ENCODE measurements at places on chromosomes 11 and 22. TPM values are rescaled to one million over a fixed set of nuclear protein-coding genes. Genes with fewer than 3 reads are reported as not detected.

MPPED2 gene
- 18.8 TPM for total RNA-seq

BAIAP2L2 gene
- total RNA-seq, result 2.5 TPM

CASP5 gene
- not detected for total RNA-seq

DUSP8 gene
- 7.6 TPM for total RNA-seq

FKBP2 gene
- total RNA-seq, result 53.0 TPM

- peak overlapping the region; percentile 60 for H3K27ac ChIP-seq
- DNase-seq, result no peak
- peaks cover 13% of the 10 kb centered on the region for H3K4me1 ChIP-seq
- H3K27me3 ChIP-seq, result no peaks in the 10 kb centered on the region
Measured at GRCh38 chr11:45332276-45332934, 46.3 kb upstream of the SYT13 start.

- H3K27me3 ChIP-seq, result no peaks in the 10 kb centered on the region
- no peaks in the 10 kb centered on the region for H3K4me1 ChIP-seq
- no peaks in the 10 kb centered on the region for H3K36me3 ChIP-seq
- H3K27ac ChIP-seq, result no peak overlapping the region
- no peak for DNase-seq
Measured at GRCh38 chr11:82105331-82105998, 628.2 kb downstream of the FAM181B start.

DNA sequence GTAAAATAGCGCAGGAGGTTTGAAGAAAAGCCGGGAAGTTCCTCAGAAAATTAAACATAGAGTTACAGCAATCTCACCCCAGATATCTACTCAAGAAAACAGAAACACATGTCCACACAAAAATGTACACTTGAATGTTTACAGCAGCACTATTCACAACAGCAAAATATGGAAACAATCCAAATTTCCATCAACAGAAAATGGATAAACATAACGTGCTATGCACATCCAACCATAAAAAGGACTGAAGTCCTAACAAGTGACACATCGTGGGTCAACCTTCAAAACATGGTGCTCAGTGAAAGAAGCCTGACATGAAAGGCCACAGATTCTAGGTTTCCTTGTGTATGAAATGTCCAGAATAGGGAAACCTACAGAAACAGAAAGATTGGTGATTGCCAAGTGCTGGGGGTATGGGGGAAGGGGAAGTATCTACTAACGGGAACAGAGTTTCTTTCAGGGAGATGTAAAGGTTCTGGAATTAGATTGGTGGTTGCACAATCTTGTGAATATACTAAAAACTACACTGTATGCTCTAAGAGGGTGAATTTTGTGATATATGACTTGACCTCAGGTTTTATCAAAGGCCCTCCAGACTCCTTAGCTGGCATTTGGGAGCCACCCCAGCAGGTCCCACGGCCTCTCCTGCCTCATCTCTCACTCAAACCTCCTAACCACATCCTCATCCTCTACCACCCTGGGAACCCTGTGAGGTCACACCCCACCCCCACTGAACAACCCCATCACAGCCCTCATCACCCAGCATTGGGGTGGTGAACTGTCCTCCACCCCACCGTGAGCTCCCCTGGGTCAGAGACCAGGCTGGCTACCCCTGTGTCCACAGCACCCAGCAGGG, 69.2 kb upstream of the PRR5 start:
- H3K27ac ChIP-seq, result no peak overlapping the region
- no peak for DNase-seq
- H3K4me1 ChIP-seq, result no peaks in the 10 kb centered on the region
- no peak overlapping the region for H3K4me3 ChIP-seq
- no peaks in the 10 kb centered on the region for H3K36me3 ChIP-seq

GRCh38 chr11:57977709-57978108, 46.0 kb upstream of the OR9Q1 start:
- peaks cover 9% of the 10 kb centered on the region for H3K4me1 ChIP-seq
- no peaks in the 10 kb centered on the region for H3K36me3 ChIP-seq
- DNase-seq, result no peak
- H3K27me3 ChIP-seq, result no peaks in the 10 kb centered on the region
- no peak overlapping the region for H3K27ac ChIP-seq

- H3K4me3 ChIP-seq, result no peak overlapping the region
- no peaks in the 10 kb centered on the region for H3K4me1 ChIP-seq
- no peaks in the 10 kb centered on the region for H3K36me3 ChIP-seq
- no peak for DNase-seq
Measured at GRCh38 chr11:120853435-120853834, 170.5 kb upstream of the TBCEL start.

DNA sequence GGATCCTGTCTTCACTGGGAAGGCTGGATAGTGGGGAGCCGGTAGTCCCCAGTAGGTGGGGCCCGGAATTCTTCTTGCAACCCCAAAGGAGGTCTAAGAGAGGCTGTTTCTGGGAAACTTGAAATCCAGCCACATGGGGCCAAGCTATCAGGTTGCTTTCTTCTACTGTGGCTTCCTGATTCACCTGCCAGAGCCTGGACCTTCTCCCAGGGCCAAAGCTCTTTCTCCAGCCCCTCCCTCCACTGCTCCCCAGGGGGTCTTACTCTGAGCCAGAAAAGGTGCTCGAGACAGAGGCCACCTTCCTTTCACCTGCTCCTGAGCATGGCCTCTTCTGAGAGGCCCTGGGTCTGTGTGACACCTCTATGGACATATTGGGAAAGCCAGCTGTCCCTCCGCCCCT, 9.1 kb downstream of the TST start:
- no peak overlapping the region for H3K4me3 ChIP-seq
- no peaks in the 10 kb centered on the region for H3K27me3 ChIP-seq
- no peak overlapping the region for H3K27ac ChIP-seq
- no peak for DNase-seq
- no peaks in the 10 kb centered on the region for H3K36me3 ChIP-seq

DNA sequence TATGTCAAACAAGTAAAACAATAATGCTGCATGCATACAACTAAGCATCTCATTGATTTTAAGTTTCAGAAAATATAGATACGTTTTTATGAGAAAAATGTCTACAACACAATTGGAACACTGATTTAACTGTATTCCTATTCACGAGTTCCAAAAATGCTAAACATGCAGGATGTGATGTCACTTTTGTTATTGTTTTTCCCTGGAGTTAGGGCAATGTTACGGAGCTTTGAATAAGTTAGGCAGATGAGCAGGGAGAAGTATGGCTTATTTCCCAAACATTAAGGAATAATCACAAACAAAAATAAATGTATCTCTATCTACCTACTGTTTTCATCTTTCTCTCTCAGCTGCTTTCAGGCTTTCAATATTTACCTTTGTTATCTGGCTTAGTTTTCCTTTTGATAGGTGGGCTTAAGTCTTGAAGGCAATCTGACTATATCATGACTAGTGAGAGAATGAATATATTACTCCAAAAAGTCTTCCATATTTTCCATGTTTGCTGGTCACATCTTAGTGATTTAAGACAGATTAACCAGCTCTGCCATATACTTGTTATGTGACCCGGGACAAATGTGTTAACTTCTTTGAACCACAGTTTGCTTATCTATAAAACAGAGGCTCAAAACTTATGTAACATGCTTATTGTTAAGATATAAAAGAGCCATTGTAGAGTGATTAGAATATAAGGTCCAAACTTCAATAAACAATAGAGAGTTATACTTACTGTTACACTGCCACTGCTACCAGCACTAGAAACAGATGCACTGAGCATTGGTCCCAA, 854.4 kb upstream of the CCDC90B start:
- H3K4me3 ChIP-seq, result no peak overlapping the region
- DNase-seq, result no peak
- no peak overlapping the region for H3K27ac ChIP-seq
- no peaks in the 10 kb centered on the region for H3K4me1 ChIP-seq
- no peaks in the 10 kb centered on the region for H3K27me3 ChIP-seq

GRCh38 chr11:93145390-93145915, 52.3 kb downstream of the SLC36A4 start:
- no peak overlapping the region for H3K27ac ChIP-seq
- no peak for DNase-seq
- peaks cover 3% of the 10 kb centered on the region for H3K36me3 ChIP-seq
- H3K27me3 ChIP-seq, result no peaks in the 10 kb centered on the region

GRCh38 chr11:47723041-47723440, 7.9 kb upstream of the AGBL2 start:
- H3K27ac ChIP-seq, result no peak overlapping the region
- DNase-seq, result no peak
- H3K4me1 ChIP-seq, result peaks cover 8% of the 10 kb centered on the region
- peaks cover 70% of the 10 kb centered on the region for H3K36me3 ChIP-seq
- H3K4me3 ChIP-seq, result no peak overlapping the region
- no peaks in the 10 kb centered on the region for H3K27me3 ChIP-seq

GRCh38 chr11:975827-976226, 50.2 kb downstream of the AP2A2 start:
- H3K27ac ChIP-seq, result no peak overlapping the region
- no peak for DNase-seq
- H3K4me3 ChIP-seq, result no peak overlapping the region
- H3K4me1 ChIP-seq, result no peaks in the 10 kb centered on the region
- H3K36me3 ChIP-seq, result peaks cover 65% of the 10 kb centered on the region
- no peaks in the 10 kb centered on the region for H3K27me3 ChIP-seq

GRCh38 chr11:12164061-12165014, 53.9 kb downstream of the MICAL2 start:
- no peaks in the 10 kb centered on the region for H3K27me3 ChIP-seq
- H3K4me1 ChIP-seq, result peaks cover 98% of the 10 kb centered on the region
- peak overlapping the region; percentile 98 for H3K27ac ChIP-seq
- peaks cover 21% of the 10 kb centered on the region for H3K36me3 ChIP-seq

GRCh38 chr11:36404831-36405230, 105.2 kb downstream of the TRAF6 start:
- no peaks in the 10 kb centered on the region for H3K36me3 ChIP-seq
- no peak overlapping the region for H3K27ac ChIP-seq
- H3K27me3 ChIP-seq, result no peaks in the 10 kb centered on the region
- DNase-seq, result no peak

GRCh38 chr11:119474682-119475596, 52.0 kb upstream of the THY1 start:
- no peak overlapping the region for H3K27ac ChIP-seq
- H3K4me1 ChIP-seq, result no peaks in the 10 kb centered on the region
- peak; percentile 23 for DNase-seq
- H3K27me3 ChIP-seq, result no peaks in the 10 kb centered on the region
- H3K36me3 ChIP-seq, result no peaks in the 10 kb centered on the region
- no peak overlapping the region for H3K4me3 ChIP-seq

GRCh38 chr11:14300661-14301304, 58.2 kb downstream of the RRAS2 start:
- no peak overlapping the region for H3K27ac ChIP-seq
- no peaks in the 10 kb centered on the region for H3K36me3 ChIP-seq
- H3K4me3 ChIP-seq, result no peak overlapping the region
- no peaks in the 10 kb centered on the region for H3K4me1 ChIP-seq
- DNase-seq, result peak; percentile 6

Data from thoracic aorta (tissue), 2 donors.